ENCODE measurements at places on chromosomes 1 and 21.

GRCh38 chr21:45318146-45318555 lies 30.5 kb upstream of the POFUT2 start:
- peak; percentile 21 for DNase-seq

DNA sequence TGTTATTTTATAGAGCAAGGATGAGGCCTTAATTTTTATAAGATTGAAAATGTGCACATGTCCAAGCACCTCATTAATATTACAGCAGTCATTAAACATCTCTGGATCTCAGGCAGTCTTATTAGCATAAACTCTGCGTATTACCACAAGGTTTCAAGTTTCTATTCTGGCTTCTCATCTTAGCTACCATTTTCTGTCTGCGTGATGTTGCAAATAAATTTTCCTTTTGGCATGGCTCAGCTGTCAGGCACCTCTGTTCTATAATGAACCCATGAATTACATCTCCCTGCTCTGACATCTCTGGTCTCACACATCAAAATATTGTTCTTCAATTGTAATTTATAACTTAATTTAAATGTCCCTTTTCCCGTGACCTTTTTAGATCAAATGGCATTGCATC lies 156.5 kb downstream of the SLC45A1 start:
- no peak for DNase-seq

DNA sequence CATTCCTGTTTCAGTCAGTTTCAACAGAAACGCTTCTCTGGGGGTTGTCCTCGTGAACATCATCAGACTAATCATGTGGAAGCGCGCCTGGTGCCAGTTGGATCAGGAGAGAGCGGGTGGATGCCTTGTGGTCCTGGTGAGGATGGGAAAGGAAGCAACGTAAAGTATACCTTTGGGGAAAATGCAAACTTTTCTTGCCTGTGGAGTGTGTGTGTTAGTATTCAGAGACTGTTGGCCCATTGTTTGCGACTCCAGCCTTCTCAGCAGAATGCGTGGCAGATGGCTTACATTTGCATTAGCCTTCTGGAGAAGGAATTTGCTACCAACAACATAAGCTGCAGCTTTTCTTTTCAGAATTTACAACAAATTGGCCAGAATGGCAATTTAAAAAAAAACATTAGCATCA lies 173.9 kb downstream of the RWDD3 start:
- no peak for DNase-seq

- no peak for DNase-seq
Observed at GRCh38 chr1:21568006-21568746, 59.0 kb downstream of the ALPL start.

DNA sequence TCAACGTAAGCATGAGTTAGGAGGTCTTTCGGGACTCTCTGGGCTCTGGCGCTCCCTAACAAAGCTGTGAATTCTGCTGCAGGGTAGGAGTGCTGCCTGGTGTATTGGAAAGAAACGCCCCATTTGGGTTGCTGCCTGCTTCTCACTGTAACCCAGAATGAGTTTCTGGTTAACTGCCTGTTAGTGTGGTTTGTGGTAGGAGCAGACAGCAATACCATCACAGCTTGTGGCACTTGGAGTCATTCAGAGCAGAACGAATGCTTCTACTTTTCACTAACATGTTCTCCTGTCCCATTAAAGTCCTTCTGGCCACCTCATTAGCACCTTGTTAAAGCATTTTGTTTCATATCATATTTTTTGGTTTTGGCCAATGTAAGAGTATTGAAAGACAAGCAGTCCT lies 18.1 kb downstream of the MAP3K7CL start:
- no peak for DNase-seq

DNA sequence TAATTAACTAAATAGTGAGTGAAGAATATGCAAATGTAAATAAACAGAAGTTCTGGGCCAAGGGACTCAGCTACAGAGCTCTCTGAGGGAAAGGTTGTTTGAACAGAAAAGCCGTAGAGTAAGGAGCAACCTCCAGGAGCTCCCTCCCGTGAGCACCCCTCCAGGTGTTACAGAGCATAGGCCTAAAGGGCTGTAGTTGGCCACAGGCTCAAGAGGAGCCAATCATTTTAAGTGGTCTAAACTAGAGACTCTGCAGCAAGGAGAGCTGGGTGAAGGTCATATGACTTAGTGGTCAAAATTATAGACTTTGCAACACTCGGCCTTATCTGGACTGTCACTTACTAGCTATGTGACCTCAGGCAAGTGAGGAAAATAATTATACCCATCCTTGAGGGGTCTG lies 19.1 kb upstream of the RXRG start:
- no peak for DNase-seq

GRCh38 chr1:118185084-118185832 lies at the start of gene SPAG17:
Gene SPAG17, minus strand, starts transcription at chr1:118185228. Its CDS starts 71 bp downstream, at chr1:118185157.
- peak; percentile 79 for DNase-seq

DNA sequence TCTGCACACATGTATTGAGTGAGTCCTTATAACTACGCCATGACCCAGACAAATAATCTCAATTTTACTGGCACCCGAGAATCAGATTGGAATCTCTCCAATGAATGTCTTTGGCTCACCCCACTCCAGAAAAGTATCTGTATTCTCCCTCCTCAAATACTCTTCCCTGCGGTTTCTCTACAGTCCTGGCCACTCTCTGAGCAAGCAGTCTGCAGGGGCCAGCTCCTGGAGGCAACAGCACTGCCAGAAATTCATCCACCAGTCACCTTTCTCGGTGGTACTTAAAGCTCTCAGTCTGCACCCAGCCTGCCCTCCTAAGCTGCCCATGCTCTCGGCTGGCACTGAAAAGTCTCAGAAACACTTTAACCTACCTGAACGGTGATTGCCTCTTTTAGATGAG lies 16.1 kb upstream of the LYST start:
- DNase-seq = no peak

Measured in left cardiac atrium (tissue), 4 donors.